ENCODE measurements at places on chromosomes 3 and 15. TPM values are rescaled to one million over a fixed set of nuclear protein-coding genes. Genes with fewer than 3 reads are reported as not detected.

NDN gene
- 31.4 TPM for total RNA-seq

KCNMB2 gene
- total RNA-seq: not detected

SERINC4 gene
- not detected for total RNA-seq

ILDR1 gene
- total RNA-seq: not detected

MME gene
- 388 TPM for total RNA-seq

GOLGA8N gene
- total RNA-seq: 2.8 TPM

UROC1 gene
- total RNA-seq: not detected

MESP2 gene
- total RNA-seq: 0.45 TPM

SLC28A2 gene
- total RNA-seq: not detected

PLSCR2 gene
- total RNA-seq: not detected

P2RY1 gene
- not detected for total RNA-seq

PDZRN3 gene
- total RNA-seq: 6.7 TPM

CACNA2D2 gene
- total RNA-seq: not detected

RTP1 gene
- total RNA-seq: not detected

SPESP1 gene
- total RNA-seq: 7.9 TPM

GMPPB gene
- total RNA-seq: 40.1 TPM

IMPDH2 gene
- total RNA-seq: 325 TPM

EBLN2 gene
- total RNA-seq: 3.7 TPM

SPSB4 gene
- 0.58 TPM for total RNA-seq

TBC1D2B gene
- total RNA-seq: 30.6 TPM

ALDH1A3 gene
- total RNA-seq: 0.11 TPM

PLA2G4E gene
- not detected for total RNA-seq

PLA1A gene
- 0.13 TPM for total RNA-seq

TICRR gene
- total RNA-seq: 8.0 TPM

SLC12A1 gene
- not detected for total RNA-seq

GOLGA6L7 gene
- not detected for total RNA-seq

INKA1 gene
- 4.7 TPM for total RNA-seq

HDGFL3 gene
- 55.3 TPM for total RNA-seq

SLC12A8 gene
- 6.4 TPM for total RNA-seq

SLC22A14 gene
- total RNA-seq: not detected

MUC4 gene
- not detected for total RNA-seq

AADAC gene
- not detected for total RNA-seq

CLDN11 gene
- not detected for total RNA-seq

GOLGA8T gene
- not detected for total RNA-seq

HIGD2B gene
- not detected for total RNA-seq

CFAP100 gene
- not detected for total RNA-seq

IQCF2 gene
- not detected for total RNA-seq

C3orf20 gene
- not detected for total RNA-seq

FRMD5 gene
- total RNA-seq: 3.2 TPM

NUSAP1 gene
- total RNA-seq: 169 TPM

CHST2 gene
- total RNA-seq: 30.3 TPM

MCF2L2 gene
- 0.23 TPM for total RNA-seq

EIF2B5 gene
- 35.4 TPM for total RNA-seq

CD86 gene
- not detected for total RNA-seq

SYNM gene
- total RNA-seq: 5.6 TPM

LARP6 gene
- 43.6 TPM for total RNA-seq

CIDEC gene
- not detected for total RNA-seq

PLSCR4 gene
- total RNA-seq: 3.1 TPM

EXOSC7 gene
- total RNA-seq: 53.7 TPM

OIP5 gene
- total RNA-seq: 17.3 TPM

MUC13 gene
- 0.17 TPM for total RNA-seq

MUC20 gene
- not detected for total RNA-seq

KLHL6 gene
- not detected for total RNA-seq

FLNB gene
- 46.1 TPM for total RNA-seq

TNIK gene
- 0.45 TPM for total RNA-seq

PDE12 gene
- 22.7 TPM for total RNA-seq

PIF1 gene
- 43.9 TPM for total RNA-seq
